ENCODE measurements at places on chromosomes 4 and X.
A peak's percentile ranks its signal among the peaks of the same experiment; 100 is the strongest.

DNA sequence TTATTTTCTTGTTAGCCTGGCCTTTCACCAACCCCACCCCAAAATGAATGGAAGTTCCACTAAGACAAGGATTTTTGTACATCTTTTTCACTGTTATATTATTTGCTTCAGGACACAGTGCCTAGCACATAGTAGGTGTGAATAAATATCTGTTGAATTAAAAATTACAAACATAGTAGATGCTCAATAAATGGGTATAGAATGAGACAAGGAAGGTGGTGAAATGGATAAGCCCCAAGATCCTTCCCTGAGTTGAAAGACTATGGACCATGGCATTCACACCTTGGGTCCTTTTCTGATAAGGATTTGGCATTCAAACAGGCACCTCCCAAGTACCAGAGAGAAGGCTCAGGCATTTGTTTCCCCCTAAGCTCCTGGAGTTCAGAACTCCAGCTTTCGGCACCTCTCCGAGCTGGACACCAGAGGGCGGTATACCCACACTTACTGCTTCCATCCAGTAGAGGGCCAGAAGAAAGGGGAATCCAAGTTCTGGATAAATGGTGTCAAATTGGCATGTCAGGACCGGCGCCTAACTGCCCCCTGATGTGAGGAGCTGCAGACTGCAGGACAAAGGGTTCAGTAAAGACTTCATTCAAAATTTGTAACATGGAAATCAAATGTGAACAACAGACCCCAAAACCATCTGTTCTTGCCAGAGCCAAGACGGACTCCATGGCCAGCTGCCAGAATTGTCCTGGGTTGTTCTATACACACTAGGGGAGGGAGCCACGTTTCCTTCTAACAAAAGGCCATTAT is 193.0 kb downstream of the GPC3 start:
- DNase-seq = peak; percentile 92

DNA sequence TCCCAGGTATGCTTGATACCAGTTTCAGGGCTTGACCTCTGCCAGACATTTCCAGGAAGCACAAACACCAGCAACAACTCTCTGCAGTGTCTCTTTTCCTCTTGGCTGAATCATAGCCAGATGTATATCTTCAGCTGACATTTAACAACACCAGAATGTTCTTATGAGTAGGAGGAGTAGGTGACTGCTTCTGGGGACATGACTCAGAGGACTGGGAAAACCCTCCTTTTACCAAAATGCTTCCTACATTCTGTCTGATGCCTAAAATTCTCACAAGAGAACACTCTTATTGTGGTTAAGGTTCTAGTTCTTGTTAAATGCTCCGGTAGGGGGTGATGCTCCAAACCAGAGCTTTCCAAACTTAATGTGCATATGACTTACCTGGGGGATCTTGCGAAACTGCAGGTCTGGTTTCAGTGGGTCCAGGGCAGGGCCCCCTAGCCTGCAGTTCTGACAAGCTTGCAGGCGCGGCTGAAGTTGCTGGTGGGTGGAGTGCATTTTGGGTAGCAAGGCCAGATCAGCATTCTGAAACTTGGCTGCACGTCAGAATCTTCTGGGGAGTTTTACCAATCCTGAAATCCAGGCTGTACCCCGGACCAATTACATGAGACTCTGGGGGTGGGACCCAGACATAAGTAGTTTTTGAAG is 329.3 kb upstream of the RPS6KA3 start:
- no peak for DNase-seq

GRCh38 chr4:140014284-140014683 is 139.7 kb downstream of the MAML3 start:
- no peak for DNase-seq

GRCh38 chr4:26557164-26557563 is 26.7 kb upstream of the TBC1D19 start:
- peak; percentile 89 for DNase-seq

DNA sequence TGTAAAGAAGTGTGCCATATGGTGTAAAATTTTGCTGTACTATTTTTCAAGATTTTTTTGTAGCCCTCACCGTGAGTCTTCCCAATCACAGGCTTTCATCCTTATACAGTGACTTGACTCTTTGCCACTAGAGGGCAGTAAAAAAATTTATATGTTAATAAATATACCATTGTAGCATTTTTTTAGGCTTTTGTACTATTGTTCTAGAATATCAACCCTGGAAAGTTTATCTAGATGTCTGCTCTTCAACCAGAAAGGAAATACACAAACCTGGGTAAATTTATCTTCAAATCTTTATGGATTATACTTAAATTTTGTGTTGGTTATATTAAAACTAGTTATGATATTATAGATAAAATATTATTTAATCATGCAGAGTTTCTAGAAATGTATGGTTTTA is 235.3 kb downstream of the TENM3 start:
- DNase-seq = no peak

GRCh38 chrX:22969411-22969810 is 30.3 kb upstream of the DDX53 start:
- no peak for DNase-seq

GRCh38 chr4:55435141-55435841 is 39.5 kb downstream of the TMEM165 start:
- DNase-seq = no peak

GRCh38 chrX:1464041-1464970 is 11.6 kb upstream of the ASMTL start:
- DNase-seq = peak; percentile 36

DNA sequence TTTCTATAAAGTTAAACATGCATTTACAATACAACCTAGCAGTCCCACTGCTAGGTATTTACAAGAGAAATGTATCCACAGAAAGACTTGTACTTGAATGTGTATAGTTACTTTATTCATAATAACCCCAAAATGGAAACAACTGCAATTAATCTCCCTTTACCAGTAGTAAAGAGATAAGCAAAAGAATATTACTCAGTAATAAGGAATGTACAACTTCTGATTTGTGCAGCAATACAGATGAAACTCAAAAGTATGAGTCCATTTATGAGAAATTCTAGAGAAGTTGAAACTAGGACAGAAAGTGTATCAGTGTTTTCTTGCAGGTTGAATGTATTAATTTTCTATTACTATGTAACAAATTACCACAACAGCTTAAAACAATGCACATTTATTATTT is 15.2 kb downstream of the USP53 start:
- no peak for DNase-seq

DNA sequence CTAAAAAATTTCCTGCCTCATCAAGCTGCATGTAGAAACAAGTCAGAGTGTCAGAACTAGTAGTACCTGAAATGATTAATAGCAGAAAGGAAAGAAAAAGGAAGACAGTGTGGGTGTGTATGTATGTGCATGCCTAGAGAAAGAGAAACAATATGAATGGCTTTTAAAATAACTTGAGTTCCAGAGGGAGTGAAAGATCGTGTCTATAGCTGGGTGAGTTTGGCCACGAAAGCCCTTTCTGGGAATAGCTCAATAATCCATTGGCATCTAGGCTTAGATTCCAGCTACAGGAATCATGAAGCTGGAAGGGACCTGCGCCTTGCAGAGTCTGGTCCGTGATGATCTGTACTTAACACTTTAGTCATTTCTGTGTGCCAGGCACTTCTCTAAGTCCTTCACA is 195.6 kb downstream of the RAPGEF2 start:
- no peak for DNase-seq

DNA sequence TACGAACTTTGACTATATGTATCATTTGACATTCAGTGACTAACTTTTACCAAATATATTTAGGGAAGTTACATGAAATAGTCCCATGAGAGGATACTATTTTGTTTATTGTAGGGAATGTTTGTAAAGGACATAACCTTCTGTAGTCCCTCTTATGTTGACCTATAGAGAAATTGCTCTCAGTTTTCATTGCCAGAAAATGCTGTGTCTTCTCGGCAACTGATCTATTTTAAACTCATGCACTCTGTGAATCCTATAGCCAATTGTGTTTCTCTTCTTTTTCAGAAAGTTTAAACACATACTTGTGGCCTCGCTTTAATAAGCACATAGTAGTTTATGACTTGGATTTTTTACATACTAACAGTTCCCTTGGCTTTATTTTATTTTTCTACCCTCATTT is 38.2 kb downstream of the DMP1 start:
- DNase-seq = no peak

DNA sequence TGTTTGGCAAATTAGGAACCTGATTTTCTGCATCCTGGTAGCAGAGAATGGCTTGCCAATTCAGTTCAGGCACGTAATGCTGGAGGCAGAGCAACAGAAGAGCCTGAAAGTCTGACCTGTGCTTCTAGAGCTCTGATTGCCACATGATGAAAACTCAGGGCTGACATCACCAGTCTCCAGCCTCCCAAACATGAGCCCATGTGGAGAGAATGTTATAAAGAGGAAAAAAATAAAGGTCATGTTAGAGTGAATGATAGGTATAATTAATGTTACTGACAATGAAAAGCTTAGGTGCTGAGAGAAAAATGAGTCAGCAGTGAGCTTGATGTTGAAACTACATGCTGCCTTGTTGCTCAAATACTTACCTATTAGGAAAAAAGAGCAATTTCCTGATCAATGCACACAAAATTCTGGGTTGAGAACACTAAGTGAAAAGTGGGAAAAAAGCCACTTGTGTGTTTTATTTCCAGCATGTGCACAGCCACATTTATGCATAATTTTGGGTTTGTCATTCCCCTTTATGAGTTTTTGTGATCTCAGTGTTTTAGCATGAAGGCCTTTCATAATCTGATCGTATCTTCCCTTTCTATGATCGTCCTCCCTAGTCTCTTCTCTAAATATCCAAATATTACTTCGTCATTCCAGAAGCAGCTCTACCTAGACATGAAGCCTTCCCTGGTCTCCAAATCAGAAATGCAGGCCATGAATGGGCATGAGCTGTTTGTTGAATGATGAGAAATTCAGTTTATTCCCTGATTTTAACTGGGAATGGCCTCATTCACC is 113.3 kb upstream of the CPEB2 start:
- no peak for DNase-seq

- DNase-seq = peak; percentile 57
These were observed 23.2 kb upstream of the RASL11B start for GRCh38 chr4:52838729-52839586.

- DNase-seq = no peak
These were observed 154.5 kb upstream of the QRFPR start for GRCh38 chr4:121535351-121535750.

DNA sequence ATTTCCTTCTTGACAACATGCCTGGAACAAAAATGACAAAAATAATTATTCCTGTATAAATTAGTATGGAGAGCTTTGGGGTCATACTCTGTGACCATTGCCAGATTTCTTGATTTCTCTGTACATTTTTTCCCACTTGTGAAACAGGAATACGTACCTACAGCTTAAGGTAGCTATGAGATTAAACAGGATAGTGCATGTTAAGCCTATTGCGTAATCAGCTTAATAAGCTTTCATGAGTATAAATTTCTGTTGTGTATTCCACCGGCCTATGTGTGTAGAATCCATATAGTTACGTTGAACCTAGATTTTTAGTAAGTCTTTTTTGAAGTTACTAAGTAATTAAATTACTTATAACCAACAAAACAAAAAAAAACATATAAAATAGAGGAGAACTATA is 334.9 kb downstream of the DCTD start:
- no peak for DNase-seq

DNA sequence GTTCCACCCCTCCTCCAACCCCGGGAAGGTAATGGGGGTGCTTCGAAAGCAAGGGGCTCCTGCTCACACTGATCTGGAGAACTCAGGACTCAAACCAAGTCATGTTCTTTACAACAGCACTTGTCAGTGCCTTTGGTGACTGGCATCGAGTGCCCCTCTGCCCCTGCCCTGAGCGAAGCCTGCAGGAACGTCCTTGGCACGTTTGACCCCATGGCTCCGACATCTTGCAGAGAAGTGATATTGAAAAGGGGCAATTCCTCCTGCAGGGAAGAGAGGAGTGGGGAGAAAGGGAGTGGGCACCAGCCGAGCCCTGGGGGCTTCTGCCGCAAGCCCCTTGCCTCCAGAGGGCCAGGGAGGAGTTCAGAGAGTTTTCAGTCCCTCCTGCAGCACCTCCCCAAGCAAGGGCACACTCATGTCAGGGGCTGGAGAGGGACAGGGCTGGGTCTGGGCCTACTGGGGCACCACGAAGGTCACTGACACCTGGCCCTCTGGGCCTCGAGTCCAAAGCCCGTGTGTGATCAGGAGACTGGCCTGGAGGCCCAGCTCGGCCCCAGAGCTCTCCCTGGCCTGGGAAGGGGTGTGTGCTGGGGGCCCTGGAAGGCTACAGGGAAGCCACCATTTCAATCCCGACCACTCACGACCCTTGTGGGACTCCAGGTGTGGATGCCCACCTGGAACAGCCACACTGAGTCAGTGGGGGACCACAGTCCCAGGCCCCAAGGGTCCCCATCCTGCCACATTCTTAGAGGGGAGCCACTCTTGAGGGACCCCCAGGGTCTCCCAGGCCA is 94.9 kb upstream of the NKX1-1 start:
- no peak for DNase-seq

DNA sequence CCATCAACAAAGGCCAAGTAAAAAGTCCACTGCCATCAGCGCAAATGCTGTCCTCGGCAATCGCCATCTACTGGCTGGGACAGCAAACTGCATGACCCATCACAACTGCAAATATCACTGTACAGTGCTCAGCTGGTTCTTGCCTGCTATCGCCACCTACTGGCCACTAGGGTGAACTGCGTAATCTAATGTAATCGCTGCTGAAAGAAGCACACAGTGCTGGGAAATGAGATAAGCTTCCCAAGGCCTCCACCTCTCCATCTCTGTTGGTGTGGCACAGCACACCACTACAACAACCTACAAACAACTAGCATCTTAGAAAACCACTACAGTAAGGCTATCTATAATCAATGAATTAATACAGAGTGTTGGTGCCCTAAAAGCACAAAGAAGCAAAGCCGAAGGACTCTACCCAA is 298.3 kb downstream of the TEX13A start:
- DNase-seq = peak; percentile 20

- peak; percentile 83 for DNase-seq
These were observed 3.9 kb upstream of the SYN1 start for GRCh38 chrX:47623540-47624027.

- DNase-seq = peak; percentile 75
These were observed 131.2 kb upstream of the STX18 start for GRCh38 chr4:4673070-4673469.

DNA sequence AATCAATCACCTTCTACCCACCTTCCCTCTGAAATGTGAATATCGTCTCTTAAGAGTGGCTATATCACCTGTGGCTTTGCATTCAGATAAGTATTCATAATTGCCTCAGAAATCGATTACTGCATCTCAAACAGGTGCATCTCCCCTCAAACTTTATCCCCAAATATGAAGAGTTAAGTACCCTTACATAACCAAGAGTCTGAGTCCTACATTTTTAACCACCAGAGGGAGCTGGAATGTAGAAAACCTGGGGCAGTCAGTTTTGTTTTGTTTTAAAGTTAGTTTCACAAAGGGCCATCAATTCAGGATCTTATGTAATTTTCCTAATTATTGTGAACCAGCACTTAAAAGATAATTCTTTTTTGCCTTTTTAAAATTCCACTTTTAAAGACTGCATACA is 5.7 kb downstream of the TCEANC start:
- DNase-seq = no peak

- peak; percentile 92 for DNase-seq
These were observed 7.6 kb upstream of the OPHN1 start for GRCh38 chrX:68440940-68441339.

- DNase-seq = peak; percentile 63
These were observed 46.2 kb downstream of the NEK1 start for GRCh38 chr4:169566021-169566818.

- DNase-seq = no peak
These were observed 17.1 kb downstream of the SLC34A2 start for GRCh38 chr4:25672756-25673155.

- peak; percentile 74 for DNase-seq
These were observed 177.0 kb downstream of the CAMK2D start for GRCh38 chr4:113584407-113585150.

GRCh38 chr4:156815717-156816359 is 155.8 kb downstream of the PDGFC start:
- DNase-seq = no peak

GRCh38 chrX:128691872-128692271 is 639.7 kb upstream of the ACTRT1 start:
- no peak for DNase-seq

All from SJCRH30 (cell line).